ENCODE measurements at places on chromosomes 11 and 22.

GRCh38 chr11:62022211-62022610 is 54.8 kb upstream of the FTH1 start:
- DNase-seq, result no peak

- DNase-seq, result no peak
These were observed 276.1 kb downstream of the INSC start for GRCh38 chr11:15390857-15391256.

- peak; percentile 49 for DNase-seq
These were observed 62.3 kb upstream of the ANO5 start for GRCh38 chr11:22130462-22131053.

DNA sequence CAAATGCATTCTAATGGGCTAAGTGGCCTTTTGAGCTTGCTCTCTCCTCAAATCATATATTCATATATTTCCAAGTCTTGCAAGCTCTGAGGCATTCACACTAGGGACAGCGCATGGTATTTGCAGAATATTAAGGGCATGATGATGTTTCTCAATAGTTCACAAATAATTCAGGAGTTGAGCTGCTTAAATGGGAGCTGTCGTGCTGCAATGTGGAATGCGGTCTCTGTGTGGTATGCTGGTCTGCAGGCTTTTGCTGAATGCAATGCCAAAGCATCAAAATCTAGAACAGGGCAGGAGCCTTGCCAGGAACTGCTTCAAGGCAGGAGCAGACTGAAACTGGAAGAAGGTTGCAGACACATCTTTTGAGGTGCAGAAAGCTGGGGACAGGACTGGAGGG is 1060.0 kb downstream of the TBC1D22A start:
- DNase-seq, result no peak

GRCh38 chr11:58471892-58472291 is 29.9 kb upstream of the OR5B12 start:
- DNase-seq, result no peak

DNA sequence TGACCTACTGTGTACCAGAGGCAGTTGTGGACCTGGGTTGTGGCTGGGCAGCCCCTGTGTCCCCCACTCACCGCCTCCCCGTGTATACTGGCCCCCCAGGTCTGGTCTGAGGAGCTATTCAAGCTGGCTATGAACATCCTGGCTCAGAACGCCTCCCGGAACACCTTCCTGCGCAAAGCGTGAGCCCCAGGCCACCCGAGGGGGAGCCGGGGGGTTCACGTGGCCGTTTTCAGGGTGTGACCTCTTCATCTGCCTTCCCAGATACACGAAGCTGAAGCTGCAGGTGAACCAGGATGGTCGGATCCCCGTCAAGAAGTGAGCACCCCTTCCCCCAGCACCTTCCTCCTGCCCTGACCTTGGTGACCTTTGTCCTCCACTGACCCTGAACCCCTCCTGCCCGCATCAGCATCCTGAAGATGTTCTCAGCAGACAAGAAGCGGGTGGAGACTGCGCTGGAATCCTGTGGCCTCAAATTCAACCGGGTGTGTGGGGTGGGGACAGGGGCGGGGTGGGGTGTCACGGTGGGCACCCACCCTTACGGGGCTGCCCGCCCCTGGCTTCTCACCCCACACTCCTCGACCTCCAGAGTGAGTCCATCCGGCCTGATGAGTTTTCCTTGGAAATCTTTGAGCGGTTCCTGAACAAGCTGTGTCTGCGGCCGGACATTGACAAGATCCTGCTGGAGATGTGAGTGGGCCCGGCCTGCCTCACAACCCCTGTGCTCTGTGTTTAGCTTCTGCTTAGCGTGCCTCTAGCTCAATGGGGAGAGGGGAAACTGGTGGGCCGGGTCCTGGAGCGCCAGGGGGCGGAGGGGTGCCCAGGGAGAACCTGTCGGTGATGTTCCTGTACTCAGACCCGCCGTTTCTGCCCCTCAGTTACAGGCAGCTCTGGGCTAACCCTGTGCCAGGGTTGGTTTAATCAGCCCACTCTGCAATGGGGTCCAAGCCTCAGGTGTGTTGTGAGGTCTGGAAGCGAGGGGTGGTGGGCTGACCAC is 4.1 kb downstream of the PLCB3 start:
- no peak for DNase-seq

DNA sequence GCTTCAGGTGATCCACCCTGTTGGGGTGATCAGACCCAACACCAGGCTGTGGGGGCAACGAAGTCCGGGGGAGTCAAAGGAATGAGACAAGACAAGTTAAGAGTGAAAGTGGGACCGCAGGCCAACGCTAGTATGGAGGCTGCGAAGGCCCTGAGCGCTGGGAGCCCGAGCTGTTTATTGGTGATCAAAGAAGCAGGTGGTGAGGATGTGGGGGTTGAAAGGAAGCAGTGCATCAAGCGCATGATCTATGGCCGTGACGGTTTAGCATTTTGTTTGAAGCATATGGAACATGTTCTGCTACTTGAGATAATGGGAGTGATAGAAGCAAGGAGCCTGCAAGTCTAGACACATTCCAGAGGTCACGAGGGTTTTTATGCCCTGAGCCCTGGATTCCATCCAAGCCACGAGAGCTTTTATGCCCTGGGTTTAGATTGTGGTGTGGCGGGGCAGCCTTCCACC is 49.5 kb downstream of the MCHR1 start:
- peak; percentile 78 for DNase-seq

DNA sequence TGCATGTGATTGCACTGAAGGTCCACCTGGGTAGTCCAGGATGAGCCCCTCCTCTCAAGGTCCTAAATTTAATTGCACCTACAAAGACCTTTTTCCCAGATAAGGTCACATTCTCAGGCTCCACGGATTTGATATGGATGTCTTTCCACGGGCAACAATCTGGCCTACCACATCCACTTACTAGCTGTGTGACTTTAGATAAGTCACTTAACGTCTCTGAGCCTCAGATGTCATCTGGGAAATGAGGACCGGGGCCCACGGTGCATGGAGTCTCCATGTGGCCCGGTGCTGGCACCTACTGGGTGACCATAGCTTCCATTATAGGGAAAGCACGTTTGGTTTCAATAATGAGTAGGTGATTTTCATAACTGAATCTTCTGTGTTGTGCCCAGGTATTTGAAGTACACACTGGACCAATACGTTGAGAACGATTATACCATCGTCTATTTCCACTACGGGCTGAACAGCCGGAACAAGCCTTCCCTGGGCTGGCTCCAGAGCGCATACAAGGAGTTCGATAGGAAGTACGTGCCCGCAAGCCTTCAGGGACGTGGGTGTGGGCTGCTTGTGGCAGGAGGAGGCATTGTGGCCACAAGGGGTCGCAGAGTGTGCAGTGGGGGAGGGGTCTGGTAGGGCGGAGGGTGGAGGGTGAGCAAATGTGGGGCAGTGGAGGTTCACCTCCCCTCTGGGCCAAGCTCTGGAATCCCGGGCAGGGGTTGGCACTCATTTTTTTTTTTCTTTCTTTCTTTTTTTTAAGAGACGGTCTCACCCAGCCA is 55.7 kb downstream of the ARHGAP8 start:
- DNase-seq, result no peak

GRCh38 chr11:113477321-113477720 is 2.1 kb upstream of the DRD2 start:
- DNase-seq, result no peak

- DNase-seq, result no peak
These were observed 90.2 kb downstream of the TRAF6 start for GRCh38 chr11:36419791-36420424.

DNA sequence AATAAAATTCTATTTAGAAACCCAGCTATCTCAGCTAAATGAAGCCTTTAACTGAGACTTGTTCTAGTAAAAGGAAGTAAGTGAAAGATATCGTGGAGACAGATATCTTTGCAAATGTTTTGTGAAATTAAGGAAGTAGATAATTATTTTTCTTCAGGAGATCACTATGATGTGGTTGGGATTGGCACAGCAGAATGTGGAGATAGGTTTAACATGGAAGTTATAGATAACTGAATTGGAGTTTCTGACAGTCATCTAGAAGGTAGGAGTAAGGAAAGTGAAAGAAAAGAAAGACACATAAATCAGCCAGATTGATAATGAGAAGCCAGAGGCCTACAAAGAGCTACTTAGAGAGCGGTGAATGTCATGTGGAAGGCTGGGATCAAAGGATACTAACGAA is 4.7 kb upstream of the CASP5 start:
- DNase-seq, result no peak

- no peak for DNase-seq
These were observed 18.2 kb upstream of the CD81 start for GRCh38 chr11:2358754-2359442.

DNA sequence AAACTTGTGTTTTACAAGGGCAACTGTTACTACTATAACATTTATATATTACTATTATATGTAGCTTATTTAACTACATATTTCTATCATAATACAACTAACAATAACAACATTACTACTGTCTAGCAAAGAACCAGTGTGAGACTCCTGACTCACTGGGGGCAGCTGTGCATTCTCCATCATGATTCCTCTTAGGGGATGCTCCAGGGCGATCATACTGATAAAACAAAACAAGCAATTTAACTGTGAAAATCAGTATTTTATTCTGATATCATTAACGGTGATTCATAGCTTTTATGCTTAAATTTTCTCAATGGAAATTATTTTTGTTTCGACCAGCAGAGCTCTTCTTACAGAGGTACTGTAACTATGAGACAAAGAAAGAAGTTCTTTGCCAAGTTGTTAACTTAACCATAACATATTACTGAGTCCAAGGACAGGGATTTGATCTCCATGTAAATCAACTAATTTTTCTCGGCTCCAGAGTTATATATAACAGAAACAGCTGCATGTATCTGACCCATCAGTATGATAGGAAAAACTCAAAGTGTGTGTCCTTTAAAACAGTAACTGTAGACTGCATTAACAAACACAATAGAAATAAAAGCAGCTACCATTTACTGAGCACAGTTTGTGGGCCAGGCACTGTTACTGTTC is 24.8 kb upstream of the FNBP4 start:
- DNase-seq, result no peak

DNA sequence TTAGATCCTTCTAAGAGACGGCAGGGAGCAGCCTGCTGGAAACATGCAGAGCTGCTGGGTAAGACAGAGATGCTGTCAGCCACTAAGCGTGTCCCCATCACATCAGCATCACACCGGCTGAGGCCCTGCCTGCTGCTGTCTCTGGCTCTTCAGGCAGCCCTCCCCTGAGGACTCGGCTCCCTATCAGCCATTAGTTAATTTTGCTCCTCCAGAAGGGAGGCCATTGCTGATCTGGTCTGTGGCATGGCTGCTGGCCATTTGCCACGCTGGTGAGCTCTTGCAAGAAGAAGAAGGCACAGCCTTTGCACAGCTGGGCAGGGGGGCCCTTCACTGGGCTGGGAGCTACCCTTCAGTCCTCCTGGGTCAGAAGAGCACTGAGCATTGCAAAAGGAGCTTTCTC is 131.2 kb upstream of the PARVA start:
- no peak for DNase-seq

DNA sequence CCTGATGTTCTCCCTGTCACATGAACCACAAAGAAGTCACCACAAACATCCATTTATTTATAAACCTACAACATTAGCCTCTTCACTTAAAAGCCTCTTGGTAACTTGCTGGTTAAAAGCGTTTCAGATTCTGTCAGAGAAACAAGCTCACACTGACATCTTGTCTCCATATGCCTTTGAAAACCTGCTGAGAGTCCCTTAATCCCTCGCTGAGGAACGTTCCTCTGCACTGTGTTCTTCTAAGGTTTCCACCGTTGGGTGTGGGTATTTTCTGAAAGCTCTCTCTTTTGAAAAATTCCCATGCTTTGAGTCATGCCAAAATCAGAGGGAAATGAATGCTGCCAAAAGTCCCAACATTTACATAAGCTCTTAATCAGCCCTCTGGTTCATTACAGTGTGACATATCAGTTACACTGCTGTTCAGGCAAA is 149.8 kb downstream of the CCDC34 start:
- DNase-seq, result no peak

GRCh38 chr11:72423840-72424239 is 10.5 kb downstream of the CLPB start:
- no peak for DNase-seq

GRCh38 chr22:44580176-44581095 is 82.4 kb upstream of the RTL6 start:
- no peak for DNase-seq

DNA sequence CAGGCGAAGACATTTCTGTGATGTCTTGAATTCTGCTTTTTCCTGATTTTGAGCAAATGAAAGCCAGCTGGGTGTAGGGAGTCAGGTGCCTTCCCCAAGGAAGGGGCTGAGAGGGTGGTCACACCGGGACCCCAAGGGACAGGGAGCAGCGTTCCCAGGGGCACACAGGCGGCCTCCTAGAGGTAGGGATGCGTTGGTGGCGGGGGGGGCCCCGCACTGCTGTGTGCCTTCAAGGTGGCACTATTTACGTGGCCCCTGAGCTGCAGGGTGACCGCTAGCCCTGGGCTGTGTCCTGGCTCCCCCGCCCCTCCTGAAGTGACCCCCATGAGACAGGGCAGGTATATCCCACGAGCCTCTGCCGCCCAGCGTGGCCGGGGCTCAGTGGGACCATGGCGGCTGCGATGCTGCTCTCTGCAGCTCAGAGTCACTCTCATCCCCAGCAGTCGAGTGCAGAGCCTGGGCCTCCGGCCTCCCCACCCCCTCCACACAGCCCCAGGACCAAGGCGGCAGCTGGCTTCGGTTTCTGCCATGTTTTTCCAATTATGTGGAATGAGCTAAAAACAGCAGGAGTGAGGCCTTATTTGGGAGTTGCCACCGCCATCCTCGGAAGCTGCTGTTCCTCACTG is 60.9 kb downstream of the LRP5 start:
- DNase-seq, result no peak

- no peak for DNase-seq
These were observed 9.5 kb upstream of the CBX6 start for GRCh38 chr22:38881464-38881871.

- DNase-seq, result no peak
These were observed 41.5 kb upstream of the CCND1 start for GRCh38 chr11:69599502-69599901.

DNA sequence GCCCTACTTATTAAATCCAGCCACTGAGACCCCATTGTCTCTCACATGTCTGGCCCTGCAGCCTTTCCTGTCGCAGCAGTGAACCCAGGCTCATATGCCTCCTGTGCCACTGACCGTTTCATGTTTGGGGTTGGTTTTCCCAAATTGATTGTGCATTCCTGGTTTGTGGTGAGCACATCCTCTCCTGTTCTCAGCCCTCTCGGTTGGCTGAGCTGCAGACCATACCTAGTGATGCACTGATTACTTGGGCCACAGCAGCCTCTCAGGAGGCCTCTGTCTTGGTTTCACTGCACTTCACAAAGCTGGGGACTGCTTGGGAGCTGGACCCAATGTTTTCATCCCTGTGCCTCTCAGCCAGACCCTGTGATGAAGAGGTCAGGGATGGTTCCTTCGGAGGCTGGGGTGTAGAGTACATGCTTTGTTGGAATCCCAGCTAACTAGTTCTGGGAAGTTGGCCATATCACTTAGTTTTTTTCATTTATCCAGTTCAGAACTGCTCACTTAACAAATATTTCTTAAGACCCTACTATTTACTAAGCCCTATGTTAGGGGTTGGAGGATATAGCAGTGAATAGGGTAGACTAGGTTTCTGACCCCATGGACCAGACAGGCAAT is 30.9 kb downstream of the PARVA start:
- no peak for DNase-seq

DNA sequence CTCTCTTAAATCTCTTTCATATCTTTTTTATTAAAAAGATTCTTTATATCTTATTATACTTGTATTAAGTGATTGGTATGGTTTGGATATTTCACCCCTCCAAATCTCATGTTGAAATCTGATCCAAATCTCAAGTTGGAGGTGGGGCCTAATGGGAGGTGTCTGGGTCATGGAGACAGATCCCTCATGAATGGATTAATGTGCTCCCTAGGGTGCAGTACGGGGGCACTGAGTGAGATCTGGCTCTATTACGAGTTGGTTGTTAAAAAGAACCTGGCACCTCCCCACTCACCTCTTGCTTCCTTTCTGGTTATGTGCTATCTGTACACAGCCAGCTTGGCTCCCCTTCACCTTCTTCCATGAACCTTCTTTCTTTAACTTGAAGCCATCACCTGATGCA is 149.6 kb downstream of the CWF19L2 start:
- no peak for DNase-seq

Data from T47D (cell line).